ENCODE measurements at places on chromosomes 12 and 14.

GRCh38 chr12:117047810-117048584, 51.2 kb downstream of the TESC start:
- no peak for DNase-seq

GRCh38 chr12:97711392-97711791, 248.8 kb downstream of the RMST start:
- no peak for DNase-seq

DNA sequence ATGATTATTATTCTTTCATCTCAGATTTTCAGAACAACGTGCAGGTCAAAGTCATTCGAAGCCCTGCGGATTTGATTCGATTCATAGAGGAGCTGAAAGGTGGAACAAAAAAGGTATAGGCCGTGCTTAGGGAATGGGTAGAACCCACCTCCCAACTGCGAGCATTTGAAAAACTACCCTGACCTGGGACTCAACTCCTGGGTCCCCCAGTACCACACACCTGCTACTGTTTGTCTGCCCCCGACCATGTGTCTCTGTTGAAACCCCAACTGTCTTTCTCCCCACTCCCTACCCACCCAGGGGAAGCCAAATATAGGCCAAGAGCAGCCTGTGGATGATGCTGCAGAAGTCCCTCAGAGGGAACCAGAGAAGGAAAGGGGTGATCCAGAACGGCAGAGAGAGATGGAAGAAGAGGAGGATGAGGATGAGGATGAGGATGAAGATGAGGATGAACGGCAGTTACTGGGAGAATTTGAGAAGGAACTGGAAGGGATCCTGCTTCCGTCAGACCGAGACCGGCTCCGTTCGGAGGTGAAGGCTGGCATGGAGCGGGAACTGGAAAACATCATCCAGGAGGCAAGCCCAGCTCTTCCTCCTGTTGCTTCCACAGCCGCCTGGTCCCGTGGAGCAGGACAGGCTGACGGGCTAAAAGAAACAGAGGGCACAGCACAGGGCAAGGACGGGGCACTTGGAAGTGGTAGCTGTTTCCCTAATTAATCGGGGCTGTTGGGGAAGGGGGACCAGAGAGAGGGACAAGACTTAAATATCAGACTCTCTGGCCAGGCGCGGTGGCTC, 20.5 kb downstream of the AGAP2 start:
- DNase-seq, result no peak

GRCh38 chr14:71130491-71131179, 223.4 kb downstream of the PCNX1 start:
- no peak for DNase-seq

DNA sequence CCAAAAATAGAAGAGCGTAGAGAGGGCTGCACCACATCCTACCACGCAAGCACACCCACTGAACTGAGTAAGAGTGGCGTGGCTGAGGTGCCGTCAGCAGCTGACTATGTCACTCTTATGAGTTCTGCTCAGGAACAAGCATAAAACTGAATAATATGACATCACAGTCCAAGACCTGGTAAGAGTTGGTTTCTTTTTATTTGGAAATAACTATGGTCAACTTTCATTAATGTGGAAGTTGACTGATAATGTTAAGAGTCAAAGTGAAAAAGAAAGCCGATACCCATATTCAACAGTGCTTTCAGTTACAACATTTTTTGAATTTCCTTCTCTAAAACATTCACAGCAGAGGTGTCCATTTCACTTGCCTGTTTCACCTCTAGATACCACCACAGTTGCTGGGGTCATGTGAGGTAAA, 44.6 kb downstream of the GNS start:
- no peak for DNase-seq

DNA sequence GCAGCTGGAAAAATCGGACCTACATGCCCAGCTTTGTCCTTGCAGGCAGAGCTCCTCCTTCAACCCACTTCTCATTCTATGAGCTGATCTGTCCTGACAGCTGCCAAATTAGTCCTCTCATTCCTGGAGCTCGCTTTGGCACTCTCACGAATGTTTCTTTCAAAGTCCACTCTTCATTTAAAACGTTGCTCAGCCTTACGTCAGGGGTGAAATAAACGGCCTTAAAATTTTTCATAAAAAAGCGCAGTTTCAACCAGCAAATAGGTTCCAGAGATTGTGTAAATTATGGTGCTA, 120.9 kb upstream of the HIF1A start:
- no peak for DNase-seq

- peak; percentile 76 for DNase-seq
Observed at GRCh38 chr14:74905595-74906142, 17.4 kb downstream of the RPS6KL1 start.

DNA sequence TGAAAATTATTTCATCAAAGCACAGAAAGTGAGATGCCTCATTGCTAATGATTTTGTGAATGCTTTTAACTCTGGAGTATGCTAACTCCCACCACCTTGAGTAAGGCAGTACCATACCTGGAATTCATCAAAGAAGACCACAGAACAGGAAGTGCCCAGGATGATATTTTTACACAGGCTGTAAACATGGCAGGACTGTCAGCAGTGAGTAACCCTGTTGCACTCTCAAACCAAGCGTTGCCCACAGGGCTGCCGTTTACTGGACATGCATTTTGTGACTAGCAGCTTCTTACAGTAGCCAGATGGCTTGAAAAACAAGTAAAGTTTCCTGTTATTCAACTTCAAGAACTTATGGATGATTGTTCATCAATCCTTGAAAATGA, 42.4 kb downstream of the RALGAPA1 start:
- no peak for DNase-seq

- DNase-seq, result no peak
Observed at GRCh38 chr12:131617596-131618302, 93.1 kb upstream of the SFSWAP start.

- DNase-seq, result no peak
Observed at GRCh38 chr12:86663173-86663572, 407.0 kb upstream of the MGAT4C start.

DNA sequence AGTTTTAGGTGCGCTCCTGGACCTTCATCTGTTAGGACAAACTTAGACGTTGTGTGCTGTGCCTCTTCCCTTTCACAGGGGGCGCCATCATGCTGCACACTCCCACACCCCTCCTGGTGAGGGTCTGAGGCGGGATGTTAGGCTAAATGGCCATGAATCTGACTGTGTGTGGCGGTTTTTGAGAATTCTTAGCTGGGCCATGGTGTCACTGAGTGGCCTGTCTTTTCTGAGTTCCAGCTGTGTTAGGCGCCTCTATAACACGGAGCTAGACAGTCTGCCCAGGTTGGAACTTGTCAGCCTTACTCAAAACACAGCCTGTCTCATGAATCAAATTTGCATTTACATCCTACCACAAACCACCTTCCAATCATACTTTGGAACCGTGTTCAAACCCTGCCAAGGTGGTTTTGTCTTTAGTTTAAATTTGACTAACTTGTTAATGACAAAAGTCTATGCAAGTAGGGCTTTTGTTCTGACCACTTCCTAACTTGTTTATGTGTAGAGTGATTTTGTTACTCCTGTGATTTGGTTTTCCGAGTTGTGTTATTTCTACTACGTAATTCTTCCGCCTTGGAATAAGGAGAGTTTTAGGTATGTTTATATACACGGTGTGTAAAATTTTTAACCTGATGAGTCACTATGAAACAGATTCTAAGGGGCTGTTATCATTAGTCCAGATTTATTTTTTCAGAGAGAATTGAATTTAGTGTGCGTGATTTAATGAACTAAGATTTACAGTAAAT, 19.6 kb downstream of the ACVR1B start:
- DNase-seq, result no peak

DNA sequence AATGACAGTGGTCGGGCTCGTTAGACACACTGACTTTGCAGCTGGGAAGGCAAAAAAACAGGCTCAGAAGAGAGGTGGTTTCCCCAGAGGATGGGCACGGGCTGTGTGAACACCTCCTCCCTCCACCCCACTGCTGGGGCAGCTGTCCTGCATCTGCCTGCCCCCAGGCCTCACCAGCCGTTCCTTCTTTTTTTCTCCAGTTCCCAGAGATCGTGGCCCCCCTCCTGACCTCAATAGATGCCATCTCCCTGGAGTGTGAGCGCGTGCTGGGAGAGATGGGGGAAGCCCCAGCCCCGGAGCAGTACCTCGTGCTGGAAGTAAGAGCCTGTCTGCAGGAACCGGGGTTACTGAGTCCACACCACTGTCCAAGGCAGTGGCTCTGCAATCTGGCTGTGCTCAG, 17.4 kb downstream of the MVK start:
- no peak for DNase-seq

GRCh38 chr12:63075376-63076060, 75.5 kb downstream of the AVPR1A start:
- no peak for DNase-seq

Data from stimulated activated CD8-positive, alpha-beta memory T cell treated with anti-CD3 and anti-CD28 coated beads, Interleukin-4, amount 100 ng/mL, for 1 hour (primary cell).